Central memory CD8-positive, alpha-beta T cell (primary cell): ENCODE measurements at places on chromosomes 4 and X.

DNA sequence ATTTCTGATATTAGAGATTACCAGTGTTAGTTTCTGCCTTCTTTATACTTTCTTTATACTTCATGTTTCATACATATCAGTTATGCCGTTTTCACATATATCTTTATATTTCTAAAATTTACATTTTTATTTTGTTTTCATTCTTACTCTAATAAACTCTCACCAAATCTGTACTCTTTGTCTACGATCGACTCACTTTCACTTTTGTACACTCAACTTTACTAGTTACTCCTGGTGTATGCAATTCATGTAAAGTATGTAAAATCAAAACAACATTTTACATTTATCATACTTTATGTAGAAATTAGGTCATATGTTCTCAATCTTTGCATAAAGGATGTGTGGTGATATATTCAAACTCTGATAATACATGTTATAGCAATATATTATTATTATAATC, 59.9 kb downstream of the UGT2A3 start:
- DNase-seq = no peak

GRCh38 chrX:45907786-45908185, 637.4 kb downstream of the ZNF674 start:
- DNase-seq = no peak

GRCh38 chrX:6383488-6383887, 151.4 kb downstream of the VCX3A start:
- no peak for DNase-seq

DNA sequence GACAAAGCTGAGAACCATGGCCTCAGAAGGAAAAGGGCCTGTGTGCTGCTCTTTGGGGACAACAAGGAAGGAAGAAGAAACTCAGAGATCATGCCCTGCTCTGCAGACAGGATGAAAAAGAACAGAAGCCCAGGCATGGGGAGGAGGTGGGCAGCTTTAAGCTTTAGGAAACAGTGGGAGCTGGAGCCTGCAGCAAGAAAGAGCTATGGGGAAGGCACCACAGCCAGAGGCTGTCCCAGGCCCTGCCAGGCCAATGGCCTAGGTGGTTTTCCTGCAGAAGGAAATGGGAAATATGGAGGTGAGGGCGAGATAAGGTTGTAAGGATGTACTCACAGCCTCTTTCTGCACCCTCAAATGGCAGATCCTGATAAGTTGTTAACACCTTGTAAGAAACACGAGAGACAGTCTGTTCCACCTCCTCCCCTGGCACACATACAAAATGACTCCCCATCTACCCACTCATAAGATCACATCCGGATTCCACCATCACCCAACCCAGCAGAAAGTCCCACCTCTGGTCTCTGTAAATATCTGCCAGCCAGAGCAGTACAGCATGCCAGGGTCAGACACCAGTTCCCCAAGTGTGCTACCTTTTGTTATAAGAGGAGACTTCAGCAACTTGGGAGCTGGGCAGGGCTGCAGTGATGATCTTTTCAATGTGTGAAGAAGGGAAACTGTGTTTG, 105.2 kb downstream of the RTL5 start:
- no peak for DNase-seq

DNA sequence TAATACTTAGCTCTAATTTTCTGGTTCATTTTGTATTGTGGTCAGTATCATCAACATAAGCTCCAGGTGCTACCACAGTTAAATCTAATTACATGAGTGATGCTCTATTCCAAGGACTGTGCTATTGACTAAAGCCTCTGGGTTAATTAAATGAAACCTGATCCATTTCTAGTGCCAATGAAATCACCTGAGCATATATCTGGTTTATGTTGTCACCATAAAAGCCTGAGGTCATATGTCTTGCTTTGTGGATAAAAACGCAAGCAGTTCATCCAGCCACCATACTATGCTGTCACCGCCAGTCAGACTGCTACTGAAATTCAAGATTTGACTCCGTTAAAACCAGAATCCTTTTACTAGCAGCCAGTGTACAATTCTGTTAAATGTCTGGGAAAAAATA, 64.2 kb upstream of the ZNF518B start:
- no peak for DNase-seq
